HT1080 (cell line): ENCODE measurements at places on chromosomes 5 and 9. TPM values are rescaled to one million over a fixed set of nuclear protein-coding genes. Genes with fewer than 3 reads are reported as not detected.
A peak's percentile ranks its signal among the peaks of the same experiment; 100 is the strongest.

SSNA1 gene
- 101 and 138 TPM in 2 replicates for total RNA-seq

AK1 gene
- total RNA-seq: 47.0 and 59.7 TPM in 2 replicates

GRCh38 chr9:111873901-111874300 lies 22.7 kb upstream of the UGCG start:
- no peak for DNase-seq

- no peak for DNase-seq
Measured at GRCh38 chr5:132489051-132489770, 1.4 kb downstream of the IRF1 start.

CCNJL gene
- total RNA-seq: 12.7 and 13.8 TPM in 2 replicates

LCN9 gene
- not detected in 2 replicates for total RNA-seq

GRCh38 chr9:136451221-136451877 lies 11.7 kb upstream of the INPP5E start:
- DNase-seq: no peak

DNA sequence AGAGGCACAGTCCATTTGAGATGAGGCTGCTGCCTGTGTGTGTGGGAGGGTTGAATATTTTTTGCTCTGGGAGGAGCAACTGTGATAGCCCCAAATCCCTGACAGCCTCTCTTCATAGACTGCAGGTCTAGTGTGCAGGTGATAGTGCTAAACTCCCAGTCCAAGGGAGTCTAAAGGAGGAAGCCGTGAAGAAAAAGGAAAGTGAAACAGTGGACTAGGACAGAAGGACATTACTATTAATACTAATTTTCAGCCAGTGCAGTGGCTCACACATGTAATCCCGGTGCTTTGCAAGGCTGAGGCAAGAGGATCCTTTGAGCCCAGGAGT lies 295.0 kb downstream of the PDE4D start:
- no peak for DNase-seq

- no peak for DNase-seq
Measured at GRCh38 chr9:131500377-131500776, 2.3 kb upstream of the POMT1 start.

- no peak for DNase-seq
Measured at GRCh38 chr9:37997636-37998374, 71.2 kb downstream of the SHB start.

GRCh38 chr5:96636594-96636993 lies 25.6 kb upstream of the CAST start:
- DNase-seq: no peak

FCN2 gene
- total RNA-seq: not detected in 2 replicates

BTNL3 gene
- total RNA-seq: not detected in 2 replicates

LEAP2 gene
- 0.21 and 0.77 TPM in 2 replicates for total RNA-seq

DNA sequence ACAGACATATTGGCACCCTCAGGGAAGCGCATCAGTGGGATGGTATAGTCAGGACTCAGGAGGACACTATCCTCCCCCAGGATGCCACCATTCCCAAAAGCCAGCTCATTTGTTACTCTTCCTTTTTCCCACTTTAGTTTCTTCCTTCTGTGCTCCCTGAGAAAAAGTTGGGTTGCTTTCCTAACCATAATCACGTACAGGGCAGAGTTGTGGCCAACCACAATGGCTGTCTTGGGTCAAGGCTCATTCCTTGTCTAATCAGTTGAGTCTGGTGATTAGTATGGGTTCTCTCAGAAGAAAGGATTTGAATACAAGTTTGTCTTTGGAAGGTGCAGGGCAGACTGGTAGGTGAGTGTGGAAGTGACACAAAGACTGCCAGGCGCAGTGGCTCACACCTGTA lies 26.6 kb upstream of the ATP6V1G1 start:
- no peak for DNase-seq

DNA sequence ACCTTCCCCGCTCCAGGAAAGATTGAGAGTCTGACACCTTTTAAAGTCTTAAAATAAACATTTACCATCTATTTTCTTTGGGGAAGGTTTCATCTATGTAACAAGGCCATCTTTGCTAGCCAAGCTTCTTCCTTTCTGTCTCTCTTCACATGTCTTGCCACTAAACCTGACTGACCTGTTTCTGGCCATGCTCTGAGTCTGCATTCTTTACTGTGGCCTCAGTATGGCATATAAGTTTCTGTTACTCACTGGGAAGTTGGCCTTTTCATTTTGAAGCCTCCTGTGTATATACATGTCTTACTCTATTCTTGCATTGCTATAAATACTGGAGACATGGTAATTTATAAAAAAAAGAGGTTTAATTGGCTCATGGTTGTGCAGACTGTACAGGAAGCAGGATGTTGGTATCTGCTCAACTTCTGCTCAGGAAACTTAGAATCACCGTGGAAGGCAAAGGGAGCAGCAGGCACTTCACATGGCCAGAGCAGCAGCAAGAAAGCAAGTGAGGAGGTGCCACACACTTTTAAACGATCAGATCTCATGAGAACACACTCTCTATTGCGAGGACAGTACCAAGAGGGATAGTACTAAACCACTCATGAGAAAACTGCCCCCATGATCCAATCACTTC lies 48.1 kb downstream of the KCNV2 start:
- DNase-seq: no peak

DNA sequence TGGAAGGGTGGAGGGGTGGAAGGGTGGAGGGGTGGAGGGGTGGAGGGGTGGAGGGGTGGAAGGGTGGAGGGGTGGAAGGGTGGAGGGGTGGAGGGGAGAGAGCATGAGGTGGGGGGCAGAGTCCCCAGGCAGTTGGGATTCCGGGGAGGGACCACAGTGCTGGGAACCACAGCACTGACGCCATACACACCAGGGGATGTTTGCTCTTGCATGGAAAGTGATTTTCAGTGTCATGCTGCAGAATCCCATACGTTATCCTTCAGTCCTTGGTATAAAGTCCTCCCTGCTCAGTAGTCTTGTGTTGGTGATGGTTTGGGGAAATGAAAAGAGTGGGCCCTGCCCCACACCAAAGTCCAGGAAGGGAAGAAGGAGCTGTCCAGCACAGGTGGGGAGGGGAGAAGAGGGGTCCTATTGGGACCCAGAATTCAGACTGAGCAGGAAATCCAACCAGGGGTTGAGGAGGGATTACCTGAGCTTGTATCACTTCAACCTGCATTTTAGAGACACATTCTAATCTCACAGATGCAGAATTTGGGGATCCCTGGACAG lies 5.5 kb upstream of the FIBCD1 start:
- DNase-seq: no peak

- DNase-seq: no peak
Measured at GRCh38 chr5:94698197-94698596, 79.7 kb downstream of the SLF1 start.

LCN12 gene
- total RNA-seq: not detected in 2 replicates

DNA sequence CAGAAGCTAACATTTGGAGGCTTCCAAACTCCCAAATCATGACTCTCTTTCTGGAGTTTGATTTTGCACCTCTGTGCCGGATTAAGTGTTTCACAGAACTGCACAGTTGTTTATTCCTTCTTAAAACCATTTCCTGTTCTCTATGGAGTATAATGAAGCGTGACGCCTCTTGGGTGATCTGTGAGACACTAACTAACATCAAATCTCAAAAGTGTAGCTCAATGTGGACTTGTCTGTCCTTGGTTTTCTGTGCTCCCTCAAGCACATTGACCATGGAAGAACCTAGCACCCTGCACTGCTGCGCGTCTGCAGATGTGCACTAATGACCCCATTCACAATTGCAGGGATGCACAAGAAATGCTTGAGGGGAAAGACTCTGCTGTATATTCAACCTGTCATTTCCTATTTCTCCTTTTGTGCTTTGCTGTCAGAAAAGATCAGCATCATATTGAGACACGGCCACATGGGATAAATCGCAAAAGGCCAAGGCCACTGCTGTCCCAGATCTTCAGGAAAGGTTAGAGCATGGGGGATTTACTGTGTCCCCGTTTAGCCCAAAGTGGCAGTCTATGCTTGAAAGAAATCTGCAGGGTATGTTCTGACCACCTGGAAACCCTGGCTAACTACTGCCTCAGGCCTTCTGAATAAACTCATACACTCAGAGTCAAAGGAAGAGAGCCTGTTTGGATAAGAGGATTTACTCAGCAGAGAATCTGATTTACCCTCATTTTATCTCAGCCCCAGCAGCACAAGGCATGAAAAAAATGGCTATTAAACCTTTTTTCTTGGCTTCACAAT lies 109.6 kb downstream of the BAAT start:
- no peak for DNase-seq

DNA sequence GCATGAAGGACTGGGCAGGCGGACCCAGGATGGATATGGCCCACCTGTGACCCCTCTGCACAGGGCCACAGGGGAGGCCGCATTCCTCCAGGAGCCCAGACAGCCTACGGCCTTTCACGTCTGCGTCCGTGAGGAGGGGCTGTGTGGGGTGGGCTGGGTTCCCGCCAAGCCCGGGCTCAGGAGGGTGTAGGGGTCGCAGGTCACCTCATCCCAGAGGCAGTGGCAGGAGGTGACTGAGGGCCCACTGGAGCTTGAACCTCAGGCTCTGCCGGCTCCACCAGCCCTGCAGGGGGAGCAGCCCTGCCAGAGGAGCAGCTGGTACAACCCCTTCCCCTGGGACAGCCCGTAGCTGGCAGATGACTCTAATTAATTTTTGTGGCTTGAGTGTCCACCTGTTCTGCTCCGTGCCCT lies 40.7 kb upstream of the CACNA1B start:
- no peak for DNase-seq

GRCh38 chr5:9339206-9339818 lies 206.6 kb downstream of the SEMA5A start:
- no peak for DNase-seq

DNA sequence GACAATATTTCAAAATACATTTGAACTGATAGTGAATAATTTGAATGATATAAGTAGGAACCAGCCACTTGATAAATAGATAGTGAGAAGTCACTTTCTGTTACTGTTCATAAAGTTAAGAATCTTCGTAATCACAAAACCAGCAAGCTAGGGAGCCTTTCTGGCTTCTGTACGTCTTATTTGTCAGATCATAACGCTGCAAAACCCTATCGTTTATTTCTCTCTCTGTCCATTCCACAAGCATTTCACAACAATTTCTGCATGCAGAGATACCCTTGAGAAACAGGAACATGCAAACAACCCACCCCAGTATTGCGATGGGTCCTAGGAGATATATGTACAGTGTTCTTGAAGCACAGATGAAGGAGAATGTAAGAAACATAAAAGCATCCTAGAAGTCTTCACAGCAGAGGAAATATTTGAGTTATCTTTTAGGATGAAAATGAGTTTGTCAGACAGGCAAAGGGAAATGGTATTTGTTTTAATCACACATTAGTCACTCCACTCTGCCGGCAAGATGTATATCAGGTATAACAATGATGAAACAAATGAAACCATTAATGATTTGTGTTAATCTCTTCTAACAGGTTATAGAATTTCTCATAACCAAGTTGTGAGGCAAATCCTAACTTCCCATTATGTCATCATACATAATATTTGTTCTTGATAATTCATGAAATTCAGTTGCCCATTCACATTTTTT lies 668.7 kb upstream of the FTMT start:
- peak; percentile 37 for DNase-seq

DNA sequence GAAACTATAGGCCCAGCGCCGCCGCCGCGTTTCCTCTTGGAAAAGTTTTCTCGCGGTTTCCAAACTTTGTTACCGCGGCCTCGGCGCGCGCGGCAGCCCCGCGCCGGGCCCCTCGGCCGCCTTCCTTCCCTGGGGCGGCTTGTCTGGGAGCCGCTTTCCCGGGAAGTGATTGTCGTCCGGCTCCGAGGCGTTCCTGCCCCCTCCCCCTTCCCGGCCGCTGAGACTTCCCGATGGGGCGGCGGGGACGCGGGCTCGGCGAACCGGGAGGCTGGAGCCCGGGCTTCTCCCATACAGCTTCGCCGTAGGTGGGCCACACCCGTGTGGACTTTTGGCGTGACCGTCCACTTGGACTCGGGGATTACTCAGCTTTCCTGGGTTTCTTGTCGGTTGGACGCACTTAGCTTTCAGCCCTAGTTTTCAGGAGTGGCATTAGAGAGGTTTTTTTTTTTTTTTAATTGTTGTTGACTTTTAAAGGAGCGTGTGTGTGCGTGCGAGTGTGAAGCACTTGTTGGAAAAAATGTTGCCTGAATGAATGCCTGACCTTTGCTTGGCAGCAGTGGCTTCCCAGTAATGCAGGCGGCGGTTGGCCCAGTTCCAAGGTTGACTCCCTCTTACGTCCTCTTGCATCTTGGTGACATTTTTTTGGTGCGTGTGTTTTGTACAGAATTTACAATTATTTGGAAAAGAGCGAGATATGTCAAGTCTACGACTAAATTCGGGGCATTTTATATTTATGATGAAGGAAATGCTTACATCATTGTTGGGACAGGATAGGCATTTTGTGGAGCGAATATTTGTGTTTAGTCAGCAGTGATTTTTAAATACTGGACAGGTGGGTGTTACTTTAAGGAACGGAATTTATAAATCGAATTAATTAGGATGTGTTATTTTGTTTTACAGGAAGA lies 821 bp downstream of the CTNNA1 start:
- DNase-seq: peak; percentile 82

DNA sequence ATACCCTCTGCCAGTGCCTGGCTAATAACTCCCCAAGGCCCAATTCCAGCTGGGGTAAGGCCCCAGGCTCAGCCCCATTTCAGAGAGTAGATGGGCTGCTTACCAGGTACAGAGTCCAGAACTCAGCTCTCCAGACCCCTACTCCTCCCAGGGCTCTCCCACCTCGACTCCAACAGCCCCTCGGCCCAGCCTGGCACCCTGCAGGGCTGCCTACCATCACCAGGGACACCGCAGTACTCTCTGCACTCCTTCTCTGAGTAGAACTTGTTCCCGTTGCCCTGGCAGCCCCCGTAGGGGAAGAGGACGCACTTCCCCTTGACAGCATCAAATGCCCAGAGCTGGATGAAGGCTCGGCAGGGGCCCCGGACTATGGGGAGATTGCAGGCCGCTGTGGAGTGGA lies 17.4 kb downstream of the AMBP start:
- no peak for DNase-seq

ITGA2 gene
- 60.9 and 76.0 TPM in 2 replicates for total RNA-seq

STK32A gene
- 0.39 and 0.87 TPM in 2 replicates for total RNA-seq

GRCh38 chr5:68173007-68173406 lies 42.5 kb upstream of the PIK3R1 start:
- no peak for DNase-seq

- DNase-seq: no peak
Measured at GRCh38 chr9:83384214-83384613, 154.0 kb downstream of the FRMD3 start.

MCCC2 gene
- total RNA-seq: 42.0 and 50.3 TPM in 2 replicates

DNA sequence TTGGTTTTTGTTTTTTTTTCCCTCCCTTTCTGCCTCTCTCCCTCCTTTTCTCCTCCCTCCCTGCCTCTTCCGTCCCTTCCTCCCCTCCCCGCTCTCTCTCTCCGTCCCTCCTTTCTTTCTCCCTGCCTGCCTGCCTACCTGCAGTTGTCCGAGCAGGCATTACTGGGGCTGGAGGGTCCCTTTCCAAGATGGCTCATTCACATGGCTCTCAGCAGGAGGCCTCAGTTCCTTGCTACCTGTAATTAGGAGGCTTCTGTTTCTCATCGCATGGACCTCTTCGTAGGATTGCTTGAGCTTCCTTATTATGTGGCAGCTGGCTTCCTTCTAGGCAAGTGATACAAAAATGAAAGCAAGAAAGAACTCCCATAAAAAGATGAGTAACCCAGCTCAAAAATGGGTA lies 8.0 kb downstream of the RGS3 start:
- no peak for DNase-seq

CDKN2AIPNL gene
- 81.7 and 83.0 TPM in 2 replicates for total RNA-seq
